Activated CD4-positive, alpha-beta T cell treated with anti-CD3 and anti-CD28 coated beads, Interleukin-2, amount 10 ng/mL, durations not matched to agents 7 days and 5 days (primary cell): ENCODE measurements at places on chromosomes 5 and 9. TPM values are rescaled to one million over a fixed set of nuclear protein-coding genes. Genes with fewer than 3 reads are reported as not detected.

Gene KCNT1
- total RNA-seq = not detected

- H3K27me3 ChIP-seq = no peaks in the 10 kb centered on the region
- no peak overlapping the region for H3K4me3 ChIP-seq
- H3K4me1 ChIP-seq = peaks cover 16% of the 10 kb centered on the region
- H3K36me3 ChIP-seq = peaks cover 20% of the 10 kb centered on the region
- no peak overlapping the region for H3K27ac ChIP-seq
These were observed 30.6 kb downstream of the KDM4C start for GRCh38 chr9:6788162-6789016.

- H3K36me3 ChIP-seq = no peaks in the 10 kb centered on the region
- no peak for DNase-seq
- H3K27me3 ChIP-seq = no peaks in the 10 kb centered on the region
- H3K4me3 ChIP-seq = no peak overlapping the region
- no peaks in the 10 kb centered on the region for H3K4me1 ChIP-seq
- no peak overlapping the region for H3K27ac ChIP-seq
These were observed 207.1 kb downstream of the SEMA5A start for GRCh38 chr5:9338796-9339195.

- no peak for DNase-seq
- H3K36me3 ChIP-seq = peaks cover 71% of the 10 kb centered on the region
- no peaks in the 10 kb centered on the region for H3K27me3 ChIP-seq
- peak overlapping the region; percentile 92 for H3K4me3 ChIP-seq
These were observed 1.7 kb downstream of the TRAF1 start for GRCh38 chr9:120924698-120925534.

GRCh38 chr9:36867672-36868471 lies 166.2 kb downstream of the PAX5 start:
- no peak overlapping the region for H3K27ac ChIP-seq
- peaks cover 1% of the 10 kb centered on the region for H3K27me3 ChIP-seq
- H3K36me3 ChIP-seq = no peaks in the 10 kb centered on the region
- no peak overlapping the region for H3K4me3 ChIP-seq

- H3K4me1 ChIP-seq = peaks cover 3% of the 10 kb centered on the region
- no peak overlapping the region for H3K27ac ChIP-seq
- no peaks in the 10 kb centered on the region for H3K27me3 ChIP-seq
- no peak overlapping the region for H3K4me3 ChIP-seq
These were observed 168.0 kb upstream of the SPRY4 start for GRCh38 chr5:142492781-142493281.
